Activated T-cell treated with anti-CD3 and anti-CD28 coated beads, Interleukin-2, amount 50 U/mL, for 1 hour (primary cell): ENCODE measurements at places on chromosomes 3 and 15.

- no peak for DNase-seq
These were observed 43.4 kb downstream of the C2CD4A start for GRCh38 chr15:62109982-62110851.

- DNase-seq, result no peak
These were observed 37.0 kb downstream of the CEMIP start for GRCh38 chr15:80816049-80816653.

- DNase-seq, result no peak
These were observed at the start of gene SLCO2A1 for GRCh38 chr3:134029734-134030378. TSS of gene SLCO2A1 (minus strand) at chr3:134029925. CDS start at chr3:134029802, 123 bp downstream.

GRCh38 chr3:8745619-8746370 is 12.2 kb downstream of the CAV3 start:
- DNase-seq, result no peak

- no peak for DNase-seq
These were observed 635 bp downstream of the CD276 start for GRCh38 chr15:73684581-73685455.

DNA sequence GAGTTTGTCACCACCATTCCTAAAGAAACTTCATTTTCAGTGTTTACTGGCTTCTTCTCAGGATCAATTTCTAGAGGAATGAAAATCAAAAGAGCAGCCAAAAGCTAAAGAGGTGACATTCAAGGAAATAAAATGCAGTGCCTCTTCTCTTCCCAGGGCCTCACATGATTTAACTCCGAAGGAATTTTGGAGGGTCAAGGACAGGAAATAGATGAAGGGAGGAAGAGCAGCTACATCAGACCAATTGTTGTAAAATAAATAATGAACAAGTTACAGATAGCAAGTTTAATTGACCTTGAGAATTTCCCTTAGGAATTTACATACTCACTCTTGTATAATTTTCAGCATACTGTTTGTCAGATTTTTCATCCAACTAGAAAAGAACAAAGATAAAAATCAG is 78.1 kb downstream of the LRRFIP2 start:
- no peak for DNase-seq

DNA sequence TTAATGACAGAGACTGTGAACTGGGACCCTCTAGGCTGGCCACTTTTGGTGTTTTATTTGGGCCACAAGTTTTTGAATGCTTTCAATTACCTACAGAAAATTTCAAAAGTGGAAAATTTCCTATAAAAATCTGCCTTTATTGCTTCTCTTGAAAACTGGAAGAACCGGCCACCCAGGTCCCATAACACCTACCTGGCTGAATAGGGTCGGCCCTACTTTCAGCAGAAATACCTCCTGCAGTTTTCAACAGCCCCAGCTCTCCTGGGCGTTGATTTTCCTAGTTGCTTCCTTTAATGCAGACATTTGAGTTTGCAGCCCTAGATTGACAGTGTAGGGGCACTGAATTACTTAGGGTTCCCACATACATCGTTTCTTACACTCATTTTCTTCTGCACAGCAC is 719 bp upstream of the SRPRB start:
- DNase-seq, result no peak

DNA sequence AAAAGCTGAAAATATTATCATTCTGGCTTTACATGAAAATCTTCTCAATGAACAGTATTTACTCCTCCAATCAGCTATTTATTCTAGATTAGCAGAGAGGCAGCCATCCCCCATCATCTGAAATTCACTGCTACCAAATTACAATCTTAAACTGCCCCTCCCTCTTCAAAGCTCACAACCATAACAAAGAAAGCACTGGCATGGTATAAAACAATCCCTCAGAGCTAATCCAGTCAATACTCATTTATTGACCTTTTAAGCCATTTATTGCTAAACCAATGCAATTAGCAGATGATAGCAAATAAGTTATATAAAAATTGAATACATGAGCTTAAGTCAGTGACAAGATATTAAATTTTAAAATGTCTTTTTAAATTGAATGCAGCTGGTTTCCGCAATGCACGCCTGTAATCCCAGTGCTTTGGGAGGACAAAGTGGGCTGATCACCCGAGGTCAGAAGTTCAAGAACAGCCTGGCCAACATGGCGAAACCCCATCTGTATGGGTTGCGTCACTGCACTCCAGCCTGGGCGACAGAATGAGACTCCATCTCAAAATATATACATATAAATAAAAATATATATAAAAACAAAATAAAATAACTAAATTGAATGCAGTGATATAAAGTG is 12.1 kb downstream of the SLC4A7 start:
- no peak for DNase-seq

DNA sequence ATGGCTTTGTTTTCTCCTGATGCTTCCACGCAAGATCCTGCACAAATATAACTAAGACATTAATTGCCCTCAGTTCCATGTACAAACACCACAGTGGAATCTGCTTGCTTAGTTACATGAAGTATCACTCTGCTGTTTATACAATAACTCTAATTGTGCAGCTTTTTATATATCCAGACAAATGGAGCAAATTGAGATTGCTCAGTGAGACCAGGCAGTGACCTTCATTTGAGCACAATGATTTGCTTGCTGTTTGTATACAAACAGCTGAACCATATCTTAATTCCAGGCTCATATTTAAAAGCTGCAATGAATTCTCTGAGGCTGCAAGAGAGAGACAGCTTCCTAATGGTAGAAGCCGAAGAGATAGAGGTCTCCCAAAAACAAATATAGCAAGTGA is 243.7 kb downstream of the CADPS start:
- no peak for DNase-seq

- no peak for DNase-seq
These were observed 325.1 kb upstream of the THBS1 start for GRCh38 chr15:39255760-39256159.

DNA sequence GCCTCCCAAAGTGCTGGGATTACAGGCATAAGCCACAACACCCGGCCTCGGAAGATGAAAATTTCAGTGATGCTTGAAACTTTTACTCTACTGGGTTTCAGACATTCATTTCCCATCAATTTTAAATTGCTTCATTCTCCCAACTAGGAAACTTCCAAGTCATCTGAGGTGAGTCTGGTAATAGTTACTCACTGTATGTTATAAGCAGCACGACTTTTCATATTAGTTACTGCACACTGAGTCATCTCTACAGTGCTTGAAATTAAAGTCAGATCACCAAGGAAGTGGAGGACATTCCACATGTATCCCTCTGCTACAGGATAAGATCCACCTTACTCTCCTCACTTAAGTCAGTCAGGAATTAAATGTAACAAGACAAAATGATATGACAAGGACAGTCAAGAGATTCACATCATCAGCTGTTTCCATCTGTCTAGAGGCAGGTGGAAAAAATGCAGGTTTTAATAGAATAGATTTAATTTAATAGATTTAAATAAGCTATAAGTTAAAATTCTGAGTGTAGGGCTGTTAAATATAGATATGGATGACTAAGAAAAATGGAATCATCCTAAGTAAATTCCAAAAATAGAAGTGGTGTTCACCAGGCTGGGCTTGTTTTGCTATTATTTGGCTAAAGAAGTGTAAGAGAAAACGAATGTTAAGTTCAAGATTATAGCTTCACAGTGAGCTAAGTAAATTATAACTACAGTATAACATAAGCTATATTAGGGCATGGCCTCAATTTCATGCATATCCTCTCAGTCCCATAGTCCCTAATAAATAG is 104.4 kb downstream of the TMCO5A start:
- no peak for DNase-seq

DNA sequence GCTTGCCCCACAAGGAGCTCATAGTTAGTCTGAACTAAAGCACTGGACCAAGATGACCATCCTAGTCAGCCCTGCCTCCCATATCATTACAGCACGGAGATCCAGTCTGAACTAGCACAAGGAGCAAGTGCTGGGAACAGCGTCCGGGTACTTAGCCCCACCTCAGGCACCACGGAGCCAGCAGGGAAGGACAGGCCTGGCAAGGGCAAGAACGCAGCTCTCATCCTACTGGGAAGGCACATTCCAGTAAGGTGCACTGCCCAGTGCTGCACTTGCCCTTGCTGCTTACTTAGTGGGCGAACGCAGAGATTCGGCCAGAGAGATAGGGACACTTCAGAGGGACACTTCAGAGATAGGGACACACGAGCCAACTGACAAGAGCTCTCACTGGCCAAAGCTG is 27.6 kb downstream of the SEC61A1 start:
- DNase-seq, result no peak

- DNase-seq, result no peak
These were observed 13.7 kb downstream of the CD200 start for GRCh38 chr3:112346491-112347122.

GRCh38 chr15:68302729-68303128 is 25.2 kb downstream of the FEM1B start:
- no peak for DNase-seq

- DNase-seq, result no peak
These were observed 84.1 kb downstream of the ATG7 start for GRCh38 chr3:11356269-11356668.

DNA sequence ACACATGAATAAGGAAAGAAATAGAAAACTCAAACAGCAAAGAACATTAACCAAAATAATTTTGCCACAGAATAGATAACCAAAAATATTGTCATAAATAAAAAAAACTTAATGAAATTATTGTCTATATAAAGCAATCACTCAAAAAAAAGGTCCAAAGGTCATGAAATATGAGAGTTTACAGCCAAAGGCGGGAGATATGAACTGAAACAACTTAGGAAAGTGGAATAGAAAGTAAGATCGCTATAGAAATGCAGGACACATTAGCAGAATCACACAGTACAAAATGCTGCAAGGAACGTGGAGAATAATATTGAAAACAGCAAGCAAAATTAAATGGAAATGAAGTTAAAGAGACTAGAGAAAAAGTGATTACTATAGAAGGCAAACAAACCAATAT is 375.0 kb upstream of the ARHGEF26 start:
- DNase-seq, result no peak
